ENCODE measurements at places on chromosomes 12 and 14. TPM values are rescaled to one million over a fixed set of nuclear protein-coding genes. Genes with fewer than 3 reads are reported as not detected.

DNA sequence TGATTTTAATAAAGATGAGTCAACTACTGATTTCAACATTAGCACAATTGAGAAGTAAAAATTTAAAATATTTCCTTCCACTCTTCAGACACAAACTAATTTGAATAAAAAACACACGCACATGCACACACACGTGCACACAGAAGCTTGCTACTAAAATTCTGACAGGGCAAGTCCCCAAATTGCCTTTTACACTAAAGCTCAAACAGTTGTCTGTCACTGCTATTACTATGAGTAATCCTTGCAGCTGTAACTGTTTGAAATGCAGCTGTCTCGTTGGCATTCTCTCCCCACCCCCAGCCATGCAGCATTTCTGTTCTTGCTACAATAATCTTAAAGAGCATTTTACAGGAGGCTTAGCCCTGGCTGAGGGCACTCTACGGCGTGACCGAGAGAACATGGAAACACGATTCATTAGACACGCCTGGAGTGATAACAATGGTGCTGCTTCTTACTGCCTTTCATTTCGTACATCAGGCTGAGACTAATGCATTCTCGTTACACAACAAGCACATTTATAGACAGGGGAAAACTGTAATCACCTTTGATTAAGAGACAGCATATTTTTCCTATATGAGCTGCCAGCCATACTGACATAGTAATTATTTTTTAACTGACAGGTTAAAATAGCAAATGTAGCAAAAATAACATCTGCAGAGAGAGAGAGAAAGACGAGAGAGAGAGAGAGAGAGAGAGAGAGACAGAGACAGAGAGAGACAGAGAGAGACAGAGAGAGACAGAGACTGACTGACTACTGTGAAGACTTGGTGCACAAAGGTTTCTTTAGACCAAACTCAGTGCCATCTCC is 153.8 kb downstream of the MED13L start:
- peak; percentile 36 for DNase-seq

DNA sequence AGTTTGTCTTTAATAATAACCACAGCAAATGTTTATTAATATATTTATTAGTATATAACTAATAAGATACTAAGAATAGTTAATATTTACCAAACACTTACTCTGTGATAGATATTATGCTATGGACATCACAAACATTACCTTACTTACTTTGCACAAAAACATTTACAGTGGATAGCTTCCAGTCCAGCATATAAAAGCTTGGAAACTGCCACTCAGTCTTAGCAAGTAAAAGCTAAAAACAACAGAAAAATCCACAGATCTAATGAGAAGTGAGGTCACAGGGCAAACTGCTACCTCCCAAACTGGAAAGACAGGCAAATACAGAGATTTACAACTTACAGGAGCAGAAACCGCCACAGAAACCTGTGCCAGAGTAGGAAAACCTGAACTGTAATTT is 99.8 kb downstream of the METTL25 start:
- no peak for DNase-seq

DNA sequence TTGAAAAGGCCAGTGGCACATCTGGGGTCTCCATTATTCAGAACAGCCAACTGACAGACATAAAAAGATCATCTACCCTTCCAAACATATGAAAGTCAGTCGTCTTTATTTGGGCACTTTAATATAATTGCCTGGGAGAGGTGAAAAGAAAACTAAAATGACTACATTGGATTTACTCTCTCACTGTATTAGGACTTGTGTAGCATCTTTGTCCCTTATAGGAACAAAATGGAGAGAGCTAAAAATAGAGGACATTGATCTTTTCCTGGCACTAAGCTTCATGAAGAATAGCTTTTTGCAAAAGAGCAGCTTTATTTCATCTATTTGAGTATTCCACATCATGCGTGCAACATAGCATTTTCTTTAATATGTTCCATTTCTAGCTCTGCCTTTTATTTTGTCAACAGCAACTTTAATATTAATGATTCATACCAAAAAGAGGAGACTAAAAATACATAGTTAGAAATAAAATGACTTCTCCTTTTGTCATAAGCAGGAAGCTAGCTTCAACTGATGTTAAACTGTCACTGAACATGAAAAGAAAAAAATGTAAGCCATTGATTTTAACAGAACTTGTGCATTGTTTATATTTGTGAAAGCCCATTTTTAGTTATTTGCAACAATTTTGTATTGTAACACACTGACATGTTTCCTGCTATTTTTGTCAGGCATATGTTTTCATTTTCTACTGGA is 254.6 kb downstream of the SEC23A start:
- no peak for DNase-seq

DNA sequence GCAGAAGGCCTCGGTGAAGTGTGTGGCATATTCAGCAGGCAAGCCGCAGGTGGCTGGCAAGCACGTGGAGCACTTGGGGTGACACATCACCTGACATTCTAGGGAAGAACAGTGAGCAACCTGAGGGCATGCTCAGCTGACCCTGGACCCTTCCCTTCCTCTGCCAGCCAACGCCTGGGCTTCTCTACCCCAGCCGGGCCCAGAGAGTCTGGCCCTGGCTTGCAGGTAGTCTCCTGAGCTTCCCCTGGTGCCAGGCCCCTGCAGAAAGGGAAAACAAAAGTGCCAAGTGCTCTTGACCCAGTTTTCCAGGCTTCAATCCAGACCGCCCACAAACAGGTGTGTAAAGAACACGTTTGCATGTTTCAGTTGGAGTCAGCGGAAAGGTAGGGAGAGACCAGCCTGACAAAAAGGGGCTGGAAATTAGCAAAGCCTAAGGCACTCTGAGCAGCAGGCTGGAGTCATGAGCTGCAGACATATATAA is 45.7 kb downstream of the PRKAB1 start:
- no peak for DNase-seq

The TAS2R43 gene
- 0.47 TPM for total RNA-seq

The CACNA1C gene
- total RNA-seq, result 1.6 TPM

GRCh38 chr14:99503848-99504453 is 22.7 kb downstream of the CCNK start:
- no peak for DNase-seq

DNA sequence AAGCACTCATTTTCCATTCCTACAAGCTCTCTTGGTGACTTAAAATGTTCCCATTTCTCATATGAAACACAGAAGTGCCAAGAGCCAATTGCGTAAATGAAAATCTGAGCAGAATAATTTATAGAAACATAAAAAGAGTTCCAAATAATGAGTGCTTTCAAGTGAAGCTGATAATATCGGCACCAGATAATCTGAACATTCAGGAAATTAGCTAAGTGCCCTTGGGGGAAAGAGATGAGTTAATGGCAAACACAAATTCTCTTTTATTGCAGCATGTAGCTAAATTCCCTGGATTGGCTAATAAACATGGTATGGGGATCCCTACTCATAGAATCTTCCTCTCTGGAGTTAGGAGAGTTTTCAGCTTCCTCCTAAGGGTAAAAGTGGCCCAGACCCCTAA is 46.7 kb downstream of the DAD1 start:
- DNase-seq, result no peak

GRCh38 chr14:22915886-22916521 is 2.9 kb downstream of the RBM23 start:
- DNase-seq, result no peak

The CYP46A1 gene
- 3.0 TPM for total RNA-seq

DNA sequence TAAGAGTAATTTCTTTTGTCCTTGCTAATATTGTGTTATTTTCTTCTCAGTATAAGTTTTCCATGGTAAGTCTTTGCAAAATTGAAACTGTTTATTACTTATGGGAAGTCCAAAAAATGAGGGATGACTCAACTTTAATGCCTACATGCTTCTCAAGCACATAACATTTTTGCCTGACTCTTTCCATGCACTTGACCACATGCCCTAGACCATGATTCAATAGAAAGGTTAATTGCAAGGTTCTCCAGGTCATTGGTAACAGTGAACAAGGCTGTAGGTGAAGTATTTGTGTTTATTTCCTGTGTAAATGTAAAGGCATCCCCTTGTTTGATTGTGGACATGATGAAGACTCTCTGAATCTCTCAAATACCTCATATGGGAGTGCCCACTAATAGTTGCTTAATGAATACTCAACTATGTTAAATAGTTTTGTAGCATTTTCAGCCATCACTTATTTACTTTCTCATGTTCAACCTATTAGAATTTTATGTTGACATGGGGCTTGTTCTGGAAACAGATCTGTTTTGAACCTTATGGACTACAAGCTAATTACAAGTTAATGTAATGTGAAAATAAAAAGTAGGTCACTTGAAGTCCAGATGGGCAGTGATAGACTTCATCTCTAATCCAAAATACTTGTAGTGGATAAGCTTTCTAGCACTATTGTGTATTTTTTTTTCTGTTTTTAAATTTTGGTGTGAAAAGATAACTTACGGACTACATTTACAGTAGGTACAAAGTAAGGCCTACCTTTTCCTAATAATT is 131.7 kb downstream of the TMTC2 start:
- DNase-seq, result no peak

DNA sequence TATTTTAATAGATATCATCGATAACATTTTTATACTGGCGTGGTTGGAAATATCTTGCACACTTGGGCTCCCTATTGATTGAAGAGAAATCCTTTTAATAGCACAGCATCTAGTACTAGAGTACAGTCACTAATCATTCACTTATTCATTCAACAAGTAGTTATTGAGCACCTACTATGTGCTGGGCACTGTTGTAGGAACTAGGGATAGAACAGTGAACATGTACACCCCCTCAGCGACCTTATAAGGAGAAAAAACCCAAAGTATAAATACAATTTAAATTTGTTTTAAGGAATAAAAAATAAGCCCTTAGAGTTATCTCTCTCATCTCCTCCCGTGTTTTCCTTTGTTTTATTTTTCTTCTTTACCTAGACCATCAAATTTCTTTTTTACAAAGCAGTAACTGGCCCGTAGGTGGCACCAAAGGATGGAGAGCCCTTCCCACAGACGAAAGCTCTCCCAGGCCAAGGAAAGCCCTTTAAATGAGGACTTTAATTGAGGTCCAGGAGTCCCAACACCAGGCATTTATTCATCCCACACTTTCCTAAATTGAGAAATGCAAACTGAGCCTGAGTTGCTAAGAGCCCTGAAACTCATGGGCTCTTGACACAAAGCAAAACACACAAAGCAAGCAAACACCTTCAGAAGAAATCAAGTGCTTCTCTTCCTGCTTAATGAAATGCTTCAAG is 29.0 kb downstream of the PEBP1 start:
- DNase-seq, result peak; percentile 39

GRCh38 chr12:4526923-4527546 is 11.7 kb upstream of the RAD51AP1 start:
- no peak for DNase-seq

DNA sequence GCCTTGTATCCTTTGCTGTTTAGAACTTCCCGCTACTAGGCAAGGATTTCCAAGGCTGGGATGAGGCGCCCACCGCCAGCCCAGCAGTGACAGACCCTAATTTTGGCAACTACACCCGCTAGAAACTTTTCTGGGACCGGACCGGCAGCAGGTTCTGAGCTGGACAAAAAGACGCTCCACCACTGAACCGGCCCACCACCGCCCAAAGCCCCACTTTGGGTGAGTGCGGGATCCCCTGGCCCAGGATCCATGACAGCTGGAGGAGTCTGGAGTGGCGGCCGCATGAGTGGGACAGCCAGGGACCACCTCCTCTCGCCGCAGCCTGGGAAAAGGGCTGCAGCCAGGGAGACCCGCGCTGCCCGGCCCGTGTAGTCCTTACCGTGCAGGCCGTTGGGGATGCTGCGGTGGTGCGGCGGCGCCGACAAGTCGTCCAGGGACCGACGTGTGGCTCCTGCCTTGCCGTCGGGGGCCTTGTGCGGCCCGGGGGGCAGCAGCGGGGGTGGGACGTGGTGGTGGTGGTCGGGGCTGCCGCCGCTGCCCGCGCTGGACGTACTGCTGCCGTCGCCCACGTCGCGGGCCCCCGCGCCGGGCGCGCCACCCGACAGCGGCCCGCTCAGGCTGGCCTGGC is 1.1 kb downstream of the CCDC85C start:
- no peak for DNase-seq

DNA sequence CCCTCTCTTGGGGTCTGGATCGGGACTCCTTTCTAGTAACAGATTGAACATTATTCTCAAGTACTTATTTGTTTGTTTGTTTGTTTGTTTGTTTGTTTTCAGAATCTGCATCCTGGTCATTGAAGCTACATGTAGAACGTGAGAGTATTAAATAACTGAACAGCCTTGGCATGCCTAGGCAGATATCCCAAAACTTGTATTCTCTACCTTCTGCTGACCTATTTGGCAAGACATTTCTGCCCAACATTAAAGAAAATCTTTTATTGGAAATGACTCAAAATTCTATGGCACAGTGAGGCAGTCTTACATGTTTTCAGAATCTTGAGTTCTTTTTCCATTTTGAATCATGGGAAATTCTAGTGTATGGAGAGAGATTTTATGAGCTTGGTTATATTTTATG is 165.1 kb upstream of the CNOT2 start:
- no peak for DNase-seq

The TOGARAM1 gene
- total RNA-seq, result 14.2 TPM

- DNase-seq, result no peak
Observed at GRCh38 chr14:99412117-99413061, 68.3 kb downstream of the SETD3 start.

DNA sequence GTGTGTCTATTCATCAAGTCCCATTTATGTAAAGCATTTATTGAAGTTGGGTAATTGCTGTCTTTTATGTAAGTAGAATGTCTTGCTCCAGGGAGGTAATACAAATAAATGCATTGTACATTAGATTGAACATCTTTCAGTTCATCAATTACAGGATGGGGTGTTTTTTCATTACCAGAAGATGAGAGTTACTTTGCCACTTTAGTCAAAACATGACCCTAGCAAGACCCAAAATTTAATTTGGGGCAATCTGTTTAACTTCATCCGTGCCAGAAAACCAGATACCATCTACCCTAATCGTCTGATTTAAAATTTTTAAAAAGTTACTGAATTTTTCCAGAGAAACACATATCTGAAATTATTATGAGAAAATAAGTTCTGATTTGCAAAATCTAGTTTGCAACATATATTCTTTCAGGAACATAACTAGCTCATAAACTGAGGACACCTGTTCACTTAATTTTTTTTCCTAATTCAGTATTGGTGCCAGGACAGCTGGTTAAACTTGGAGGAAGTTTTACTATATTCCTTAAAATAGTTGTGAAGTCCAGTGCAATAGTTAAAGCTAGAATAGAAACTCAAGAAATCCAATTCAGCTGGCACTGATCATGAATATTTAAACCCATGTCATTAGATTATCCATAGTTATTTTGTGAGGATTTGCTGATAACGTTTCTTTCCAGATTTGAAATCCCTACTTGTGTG is 114.5 kb downstream of the SRGAP1 start:
- DNase-seq, result no peak

The TSPAN9 gene
- total RNA-seq, result 22.8 TPM

The DHH gene
- 1.5 TPM for total RNA-seq

The SPIC gene
- not detected for total RNA-seq
